ENCODE measurements at places on chromosomes 2 and 18.

- DNase-seq, result no peak
These were observed 36.5 kb downstream of the EFR3B start for GRCh38 chr2:25078170-25079049.

DNA sequence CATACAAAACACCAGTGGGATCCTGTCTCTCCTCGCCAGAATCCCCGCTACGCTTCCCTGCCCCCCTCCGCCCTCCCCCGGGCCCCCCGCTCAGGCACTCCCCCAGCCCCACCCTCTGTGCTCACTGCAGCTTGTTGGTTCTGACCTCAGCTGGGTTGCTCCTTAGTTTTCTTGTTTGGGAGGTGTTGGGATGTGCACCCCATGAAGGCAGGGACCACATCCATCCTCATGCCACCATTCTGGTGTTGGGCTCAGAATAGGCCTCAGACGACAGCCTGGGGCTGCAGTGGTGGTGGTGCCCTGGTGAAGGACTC lies 4.6 kb downstream of the SNED1 start:
- no peak for DNase-seq

- DNase-seq, result no peak
These were observed 80.8 kb upstream of the COL5A2 start for GRCh38 chr2:189260361-189260814.

DNA sequence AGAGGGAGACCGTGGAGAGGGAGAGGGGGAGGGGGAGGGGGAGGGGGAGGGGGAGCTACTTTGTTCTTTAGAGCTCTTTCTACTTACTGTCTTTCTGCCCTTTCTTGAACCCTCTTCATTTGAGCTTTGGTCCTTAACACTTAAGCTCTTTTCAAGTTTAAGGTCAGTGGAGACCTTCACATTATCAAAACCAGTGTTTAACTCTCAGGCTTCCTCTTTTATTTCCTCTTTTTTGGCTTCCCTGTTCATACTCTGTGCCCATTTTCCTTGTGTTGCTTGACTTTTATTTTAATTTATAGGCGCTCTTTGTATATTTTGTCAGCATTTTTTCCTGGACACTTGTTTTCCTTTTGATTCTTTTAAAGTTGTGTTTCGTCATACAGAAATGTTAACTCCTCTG lies 37.1 kb downstream of the ACSL3 start:
- DNase-seq, result no peak

GRCh38 chr2:132478461-132479105 lies 62.0 kb downstream of the GPR39 start:
- DNase-seq, result no peak

GRCh38 chr2:85437488-85438200 lies 19.1 kb downstream of the SH2D6 start:
- DNase-seq, result peak; percentile 51

DNA sequence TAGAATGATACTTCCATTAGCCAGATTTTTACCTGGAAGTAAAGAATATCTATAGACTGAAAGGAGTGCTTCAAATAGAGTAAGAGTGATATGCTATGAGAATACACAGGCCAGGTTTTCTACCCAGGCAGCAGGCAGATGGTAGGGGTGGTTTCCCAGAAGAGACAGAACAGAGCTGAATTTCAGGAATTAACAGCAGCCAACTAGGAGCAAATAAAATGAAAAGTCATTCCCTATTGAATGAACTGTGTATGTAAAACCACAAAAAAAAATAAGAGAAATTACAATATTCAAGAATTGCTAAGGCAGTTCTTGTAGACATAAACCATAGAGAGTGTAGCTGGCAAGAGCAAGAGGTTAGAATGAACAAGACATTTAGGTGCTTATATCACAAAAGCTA lies 336.8 kb downstream of the KCNJ3 start:
- DNase-seq, result no peak

DNA sequence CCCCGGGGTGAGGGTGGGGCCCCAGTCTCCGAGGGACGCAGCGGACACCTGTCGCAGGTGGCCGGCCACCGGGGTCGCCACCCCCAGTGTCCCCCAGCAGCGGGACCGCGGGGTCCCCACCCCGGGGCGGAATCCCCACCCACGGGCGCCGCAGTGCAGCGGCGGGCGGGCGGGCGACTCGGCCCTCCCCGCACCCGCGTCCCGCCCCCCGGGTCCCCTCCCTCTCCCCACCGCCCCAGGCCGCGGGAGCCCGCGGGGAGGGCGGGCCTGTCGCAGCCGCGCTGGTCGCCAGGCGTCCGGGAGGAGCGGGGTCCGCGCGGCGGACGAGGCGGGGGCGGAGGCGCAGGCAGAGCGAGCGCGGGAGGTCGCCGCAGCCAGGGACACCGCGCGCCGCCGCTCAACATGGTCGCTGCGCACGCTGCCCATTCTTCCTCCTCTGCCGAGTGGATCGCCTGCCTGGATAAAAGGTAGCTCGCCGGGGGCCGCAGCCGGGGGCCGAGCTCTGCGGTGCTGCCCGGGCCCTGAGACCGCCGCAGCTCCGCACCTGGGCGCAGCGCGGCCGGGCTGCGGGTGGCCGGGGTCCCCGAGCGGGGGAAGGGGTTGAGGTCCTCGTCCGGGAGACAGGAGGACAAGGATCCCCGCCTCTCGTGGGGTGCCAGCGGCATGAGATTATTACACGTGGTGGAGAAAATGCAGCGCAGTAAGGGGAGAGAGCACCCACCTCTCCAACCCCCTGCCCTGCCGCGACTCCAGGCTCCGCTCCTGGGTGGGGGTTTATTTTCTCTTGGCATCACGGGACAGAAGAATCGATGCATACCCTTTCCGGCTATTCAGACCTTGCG lies at the start of gene RAPGEF4:
Gene RAPGEF4 (plus strand): TSS at position 264 of the 842 bp plus-strand sequence. CDS start 139 bp downstream, at position 403.
- no peak for DNase-seq

- DNase-seq, result no peak
These were observed 7.9 kb downstream of the NEUROD1 start for GRCh38 chr2:181672255-181673008.

- no peak for DNase-seq
These were observed 225.3 kb upstream of the THUMPD2 start for GRCh38 chr2:40004336-40004735.

DNA sequence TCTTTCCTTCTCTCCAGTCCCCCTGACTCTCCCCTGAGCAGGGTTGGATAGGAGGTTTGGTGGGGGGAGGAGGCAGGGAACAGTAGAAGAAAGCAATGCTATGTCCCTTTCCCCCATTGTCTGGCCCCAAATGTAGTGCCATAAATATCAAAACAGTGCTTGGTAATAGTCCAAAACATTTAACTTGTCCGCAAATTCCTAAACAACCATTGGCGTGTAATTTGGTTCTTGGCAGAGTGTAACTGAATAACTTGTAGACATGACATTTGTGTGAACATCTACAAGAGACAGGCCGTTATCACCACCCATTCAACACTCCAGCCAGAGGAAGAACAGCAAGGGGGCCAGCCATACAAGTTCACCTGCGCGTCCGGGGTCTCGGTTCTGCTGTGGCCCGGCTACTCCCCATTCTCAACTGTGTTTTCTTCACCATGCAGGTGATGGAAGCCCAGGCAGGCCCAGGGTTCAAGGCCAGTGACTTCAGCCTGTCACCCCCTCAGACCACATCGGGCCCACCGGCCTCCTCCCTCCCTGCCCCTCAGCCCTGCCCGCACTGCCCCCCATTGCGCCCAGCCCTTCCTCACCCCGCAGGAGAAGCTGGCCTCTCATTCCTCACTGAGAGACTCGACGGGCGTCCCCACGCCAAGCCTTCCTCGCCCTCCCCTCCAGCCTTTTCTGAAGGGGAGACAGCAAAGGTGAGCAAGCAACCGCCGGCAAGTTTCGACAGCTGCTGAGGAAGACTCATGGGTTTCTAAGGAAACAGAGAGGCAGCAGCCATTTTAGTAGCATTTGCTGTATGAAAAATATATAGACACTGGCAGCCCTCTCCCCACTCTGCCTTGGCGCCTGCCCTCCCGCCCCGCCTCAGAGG lies 699 bp upstream of the RAPGEF4 start:
- no peak for DNase-seq

DNA sequence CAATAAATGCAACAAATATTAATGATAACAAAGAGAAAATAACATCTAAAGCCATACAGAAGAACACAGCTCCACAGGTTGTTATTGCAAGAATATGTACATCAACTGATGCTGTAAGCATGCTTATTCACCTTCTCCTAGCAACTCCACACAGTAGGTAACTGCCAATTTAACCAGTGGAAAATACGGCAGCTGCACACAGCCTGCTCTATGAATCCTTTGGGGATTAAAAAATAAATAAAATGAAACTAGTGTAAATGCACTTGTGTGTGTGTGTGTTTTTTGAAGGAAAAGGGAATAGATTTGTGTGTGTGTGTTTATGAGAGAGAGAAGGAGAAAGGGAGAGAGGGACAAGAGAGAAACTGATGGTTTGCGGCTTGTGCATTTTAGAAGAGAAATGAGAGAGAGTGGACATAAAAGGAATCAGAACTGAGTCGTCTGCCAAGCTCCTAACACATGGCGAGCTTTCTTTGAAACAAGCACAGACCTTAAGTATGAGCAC lies 96.2 kb upstream of the PDE1A start:
- no peak for DNase-seq

- DNase-seq, result no peak
These were observed 48.4 kb upstream of the NEMP2 start for GRCh38 chr2:190582736-190583506.

- DNase-seq, result no peak
These were observed 30.6 kb downstream of the SOWAHC start for GRCh38 chr2:109644571-109645275.

- DNase-seq, result no peak
These were observed 102.9 kb downstream of the TSN start for GRCh38 chr2:121858369-121858768.

DNA sequence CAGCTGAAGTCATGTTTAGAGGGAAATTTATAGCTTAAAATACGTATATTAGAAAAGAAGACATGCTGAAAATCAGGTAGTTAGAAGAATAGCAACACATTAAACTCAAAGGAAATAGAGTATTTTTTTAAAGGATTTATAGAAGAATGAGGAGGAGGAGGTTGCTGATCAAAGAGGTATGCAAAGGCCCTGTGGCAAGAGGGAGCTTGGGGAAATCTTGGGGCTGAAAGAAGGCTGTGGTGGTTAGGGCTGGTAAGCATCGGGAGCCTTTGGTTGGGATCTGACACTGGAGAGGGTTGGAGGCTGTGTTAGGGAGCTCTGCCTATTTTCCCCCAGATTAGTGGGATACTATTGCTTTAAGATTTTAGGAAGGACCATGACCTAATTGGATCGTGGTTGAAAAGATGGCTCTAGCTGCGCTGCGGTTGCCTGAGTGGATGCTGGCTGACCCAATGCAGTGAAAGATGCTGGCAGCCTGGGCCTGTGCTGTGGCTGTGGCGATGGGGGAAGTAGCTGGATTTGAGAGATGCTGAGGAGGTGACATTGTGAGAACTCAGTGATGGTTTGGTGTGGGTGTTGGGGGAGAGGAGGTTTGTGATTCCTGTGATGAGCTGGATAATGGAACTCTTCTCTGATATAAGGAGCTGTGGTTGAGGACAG lies 11.7 kb downstream of the DGKD start:
- no peak for DNase-seq

DNA sequence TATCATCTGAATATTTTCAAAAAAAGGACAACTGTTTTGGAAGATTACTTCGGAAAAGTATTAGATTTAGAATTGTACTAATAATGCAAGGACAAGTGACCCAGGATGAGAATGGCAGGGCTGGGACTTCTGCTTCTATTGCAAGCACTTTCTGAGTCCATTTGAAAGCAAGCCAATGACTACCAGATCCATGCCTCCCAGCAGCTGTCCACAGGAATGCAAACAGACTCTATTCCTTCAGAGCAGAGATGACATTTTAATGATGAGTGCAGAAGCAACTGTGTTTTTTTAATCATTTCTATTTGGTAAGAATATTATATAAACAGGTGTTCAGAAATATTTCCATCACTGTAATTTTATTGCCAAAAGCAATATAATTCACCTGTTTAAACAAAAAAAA lies 456.7 kb downstream of the SOX11 start:
- no peak for DNase-seq

DNA sequence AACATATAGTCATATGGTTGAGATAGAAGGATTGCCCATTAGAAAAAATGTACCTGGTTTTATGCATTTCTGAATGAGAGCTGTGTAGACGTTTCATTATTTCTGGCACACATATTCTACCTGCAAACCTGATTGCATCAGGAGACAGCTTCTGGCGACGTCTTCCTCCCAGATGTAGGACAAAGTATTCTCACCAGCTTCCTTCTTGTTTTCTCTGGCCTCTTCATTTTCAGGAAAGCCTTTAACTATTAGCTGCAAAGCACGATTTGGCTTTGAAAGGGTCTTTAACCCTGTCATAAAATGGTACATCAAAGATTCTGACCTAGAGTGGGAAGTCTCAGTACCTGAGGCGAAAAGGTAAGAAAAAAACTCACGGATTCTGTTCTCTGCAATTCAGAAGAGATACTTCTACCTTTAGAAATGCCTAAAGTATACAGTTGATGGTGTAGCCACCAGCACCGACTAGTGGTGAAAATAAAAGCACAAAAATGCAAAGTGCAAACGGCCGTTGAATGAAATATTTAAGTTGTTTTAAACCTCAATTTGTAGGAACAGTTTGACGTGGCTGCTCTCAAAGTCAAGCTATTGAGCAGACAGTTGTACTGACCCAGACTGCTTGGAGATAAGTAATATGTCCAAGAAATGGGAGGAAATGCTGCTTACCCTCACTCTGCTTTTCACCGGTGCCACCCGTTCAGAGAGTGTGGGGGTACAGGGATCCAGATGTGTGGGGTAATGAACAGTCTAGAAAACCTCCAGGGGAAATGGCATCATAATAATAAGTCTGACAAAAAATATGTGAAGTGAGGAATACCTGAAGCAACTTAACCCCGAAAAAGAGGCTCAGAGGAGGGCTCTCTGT lies 20.2 kb downstream of the IL18RAP start:
- DNase-seq, result peak; percentile 10

- no peak for DNase-seq
These were observed 353.2 kb upstream of the ETAA1 start for GRCh38 chr2:67043781-67044478.

GRCh38 chr2:210844016-210844415 lies 287.6 kb downstream of the CPS1 start:
- DNase-seq, result no peak
